Osteocyte (in vitro differentiated cells): ENCODE measurements at places on chromosomes 4 and X. TPM values are rescaled to one million over a fixed set of nuclear protein-coding genes. Genes with fewer than 3 reads are reported as not detected.

- peaks cover 2% of the 10 kb centered on the region for H3K36me3 ChIP-seq
- no peak overlapping the region for H3K4me3 ChIP-seq
- H3K27ac ChIP-seq = no peak overlapping the region
- peaks cover 9% of the 10 kb centered on the region for H3K4me1 ChIP-seq
Observed at GRCh38 chr4:128373628-128374027, 86.0 kb upstream of the PGRMC2 start.

DNA sequence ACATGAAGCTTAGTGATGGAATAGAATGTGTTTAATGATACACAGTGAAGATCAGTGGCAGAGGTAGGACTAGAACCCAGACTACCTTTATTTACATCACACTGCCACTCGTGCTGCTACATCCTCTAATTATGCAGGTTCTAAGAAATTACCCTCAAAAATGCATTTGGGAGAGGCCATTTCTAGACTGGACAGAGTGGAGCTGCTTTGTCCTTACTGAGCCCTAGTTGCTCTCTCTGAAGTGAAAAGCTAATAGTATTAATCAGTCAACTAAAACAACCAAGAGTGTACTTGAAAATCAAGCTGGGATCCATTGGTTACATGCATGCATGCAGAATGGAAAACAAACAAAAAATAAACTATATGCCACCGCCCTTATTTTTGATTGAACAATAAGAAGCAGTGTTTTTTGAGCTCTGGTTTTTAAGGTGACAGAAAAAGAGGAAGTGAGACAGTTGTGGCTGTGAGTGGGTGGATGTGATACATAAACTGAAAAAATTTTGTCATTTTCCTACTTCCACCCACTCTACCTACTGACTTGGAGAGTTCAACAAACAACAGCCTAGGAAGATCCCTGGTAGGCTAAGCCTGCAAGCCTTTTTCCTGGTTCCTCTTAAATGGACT is 6.8 kb upstream of the VSIG4 start:
- H3K36me3 ChIP-seq = no peaks in the 10 kb centered on the region
- H3K4me1 ChIP-seq = no peaks in the 10 kb centered on the region
- no peak overlapping the region for H3K4me3 ChIP-seq
- H3K27ac ChIP-seq = no peak overlapping the region
- H3K27me3 ChIP-seq = no peaks in the 10 kb centered on the region

DNA sequence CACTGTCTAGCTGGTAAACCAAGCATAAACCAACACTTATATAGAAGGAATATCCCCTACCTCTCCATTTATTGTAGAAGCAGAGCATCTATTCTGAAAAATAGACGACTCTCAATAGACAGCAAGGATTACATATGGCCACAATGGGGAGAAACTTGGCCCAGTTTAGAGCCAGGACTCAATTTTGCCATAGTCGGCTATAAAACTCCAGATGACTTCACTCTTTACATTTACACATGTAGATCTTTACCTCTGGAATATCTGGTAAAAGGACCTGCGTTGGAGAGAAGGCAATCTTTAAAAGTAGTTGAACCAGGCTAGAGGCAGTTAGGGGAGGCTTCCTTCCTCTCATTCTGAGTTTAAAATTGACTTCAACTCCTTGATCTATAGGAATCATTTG is 77.3 kb downstream of the HMGB2 start:
- H3K4me3 ChIP-seq = no peak overlapping the region
- no peak overlapping the region for H3K27ac ChIP-seq
- peaks cover 6% of the 10 kb centered on the region for H3K36me3 ChIP-seq
- H3K4me1 ChIP-seq = peaks cover 19% of the 10 kb centered on the region
- no peaks in the 10 kb centered on the region for H3K27me3 ChIP-seq

- peak overlapping the region; percentile 81 for H3K27ac ChIP-seq
- H3K36me3 ChIP-seq = no peaks in the 10 kb centered on the region
- no peak overlapping the region for H3K4me3 ChIP-seq
- no peaks in the 10 kb centered on the region for H3K27me3 ChIP-seq
- peaks cover 44% of the 10 kb centered on the region for H3K4me1 ChIP-seq
Observed at GRCh38 chr4:87038837-87039615, 104.2 kb downstream of the AFF1 start.

The P2RY10 gene
- total RNA-seq = not detected in 2 replicates

- peaks cover 16% of the 10 kb centered on the region for H3K4me1 ChIP-seq
- H3K36me3 ChIP-seq = peaks cover 16% of the 10 kb centered on the region
- H3K27me3 ChIP-seq = no peaks in the 10 kb centered on the region
- H3K27ac ChIP-seq = peak overlapping the region; percentile 62
Observed at GRCh38 chr4:37827802-37828321, 1.4 kb downstream of the PGM2 start.

The VMA21 gene
- total RNA-seq = 23.9 and 27.2 TPM in 2 replicates

- DNase-seq = no peak
- H3K4me3 ChIP-seq = no peak overlapping the region
- peaks cover 11% of the 10 kb centered on the region for H3K4me1 ChIP-seq
- H3K36me3 ChIP-seq = no peaks in the 10 kb centered on the region
Observed at GRCh38 chr4:123353656-123354055, 42.9 kb upstream of the SPRY1 start.

The PAQR3 gene
- 10.1 and 12.4 TPM in 2 replicates for total RNA-seq

- H3K4me3 ChIP-seq = no peak overlapping the region
- peaks cover 36% of the 10 kb centered on the region for H3K4me1 ChIP-seq
- DNase-seq = no peak
- no peaks in the 10 kb centered on the region for H3K27me3 ChIP-seq
- peak overlapping the region; percentile 19 for H3K27ac ChIP-seq
- H3K36me3 ChIP-seq = peaks cover 45% of the 10 kb centered on the region
Observed at GRCh38 chr4:169094656-169095231, 84.7 kb upstream of the CBR4 start.

GRCh38 chrX:17669458-17669857 is 67.8 kb upstream of the SCML1 start:
- no peaks in the 10 kb centered on the region for H3K27me3 ChIP-seq
- no peak for DNase-seq
- no peak overlapping the region for H3K4me3 ChIP-seq
- H3K4me1 ChIP-seq = no peaks in the 10 kb centered on the region
- no peak overlapping the region for H3K27ac ChIP-seq
- H3K36me3 ChIP-seq = no peaks in the 10 kb centered on the region
